ENCODE measurements at places on chromosomes 3 and 15. TPM values are rescaled to one million over a fixed set of nuclear protein-coding genes. Genes with fewer than 3 reads are reported as not detected.

The LAMB2 gene
- total RNA-seq = 134 TPM

The CCDC13 gene
- 2.3 TPM for total RNA-seq

The GOLGA8R gene
- 6.0 TPM for total RNA-seq

The TGM4 gene
- not detected for total RNA-seq

The PARP15 gene
- 2.8 TPM for total RNA-seq

The GPR15 gene
- total RNA-seq = 0.08 TPM

The SLC24A5 gene
- not detected for total RNA-seq

The AADACL2 gene
- total RNA-seq = not detected

The GHSR gene
- total RNA-seq = not detected

The PPM1L gene
- 8.5 TPM for total RNA-seq

The CLEC3B gene
- total RNA-seq = 8.9 TPM

The RETNLB gene
- total RNA-seq = not detected

The NIT2 gene
- 49.2 TPM for total RNA-seq

The ZNF80 gene
- total RNA-seq = not detected

The RLBP1 gene
- total RNA-seq = not detected

The ZIC4 gene
- total RNA-seq = not detected

The STRIT1 gene
- not detected for total RNA-seq

The CHRD gene
- total RNA-seq = 21.7 TPM

The NTRK3 gene
- total RNA-seq = 0.33 TPM

The DAZL gene
- not detected for total RNA-seq
